ENCODE measurements at places on chromosomes 7 and 10.

GRCh38 chr7:18685971-18686370 is 190.4 kb downstream of the HDAC9 start:
- no peak for DNase-seq

- DNase-seq: no peak
These were observed 219.7 kb downstream of the MTERF1 start for GRCh38 chr7:91660734-91661356.

- DNase-seq: no peak
These were observed 13.5 kb downstream of the KCNH2 start for GRCh38 chr7:150964593-150965111.

- DNase-seq: no peak
These were observed 35.8 kb upstream of the ELN start for GRCh38 chr7:73992101-73992562.

DNA sequence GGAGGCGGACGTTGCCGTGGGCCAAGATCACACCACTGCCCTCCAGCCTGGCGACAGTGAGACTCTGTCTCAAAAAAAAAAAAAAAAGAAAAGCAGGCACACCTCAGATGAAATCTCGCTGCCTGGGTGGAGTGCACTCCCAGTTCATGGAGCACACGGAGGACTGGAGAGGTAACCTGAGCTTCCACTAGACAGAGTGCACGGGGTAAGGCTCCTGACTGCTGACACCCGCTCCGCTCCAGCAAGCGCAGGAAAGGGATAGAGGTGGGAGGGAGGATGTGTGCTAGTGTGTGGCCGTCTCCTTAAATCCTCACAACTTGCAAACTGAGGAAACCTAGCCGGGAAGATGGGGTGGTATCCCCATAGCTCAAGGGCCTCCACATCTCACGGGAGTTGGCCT is 50.8 kb downstream of the FAM53B start:
- no peak for DNase-seq

DNA sequence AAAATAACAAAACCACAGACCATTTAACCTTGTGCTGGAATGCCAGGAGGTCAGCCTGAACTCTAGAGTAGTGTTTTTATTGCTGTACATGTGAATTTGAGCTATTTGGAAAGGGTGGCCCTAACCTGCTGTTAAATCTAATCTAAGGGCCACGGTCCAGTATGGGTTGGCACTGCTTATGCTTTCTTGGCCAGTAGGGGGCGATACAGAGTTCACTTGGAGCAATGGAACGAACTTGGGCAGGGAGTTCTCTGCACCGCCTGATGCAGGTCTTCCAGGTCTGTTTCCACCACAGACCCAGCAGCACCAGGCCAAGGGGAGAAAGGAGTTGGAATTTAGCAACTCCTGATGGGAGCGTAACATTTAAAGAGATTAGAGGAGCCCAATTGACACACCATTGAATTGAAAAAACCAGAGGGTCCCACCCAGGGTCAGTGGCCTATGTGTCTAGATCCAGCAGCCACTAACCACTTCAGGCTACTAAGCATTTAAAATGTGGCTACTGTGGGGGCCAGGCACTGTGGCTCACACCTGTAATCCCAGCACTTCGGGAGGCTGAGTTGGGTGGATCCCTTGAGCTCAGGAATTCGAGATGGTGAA is 75.7 kb upstream of the EFCAB10 start:
- peak; percentile 53 for DNase-seq

DNA sequence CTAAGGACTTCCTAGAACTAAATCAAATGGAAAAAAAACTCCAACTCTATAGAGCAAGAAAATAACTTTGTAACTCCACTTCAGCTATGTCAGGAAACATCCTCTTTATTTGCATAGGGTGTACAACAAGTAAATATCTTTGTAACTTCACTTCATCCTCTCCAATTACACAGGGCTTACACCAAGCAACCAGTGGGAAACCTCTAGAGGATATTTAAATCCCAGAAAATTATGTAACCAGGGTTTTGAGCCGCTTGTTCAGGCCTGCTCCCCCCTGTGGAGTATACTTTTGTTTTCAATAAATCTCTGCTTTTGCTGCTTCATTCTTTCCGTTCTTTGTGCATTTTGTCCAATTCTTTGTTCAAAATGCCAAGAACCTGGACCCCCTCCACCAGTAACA is 22.2 kb downstream of the LIPJ start:
- no peak for DNase-seq

DNA sequence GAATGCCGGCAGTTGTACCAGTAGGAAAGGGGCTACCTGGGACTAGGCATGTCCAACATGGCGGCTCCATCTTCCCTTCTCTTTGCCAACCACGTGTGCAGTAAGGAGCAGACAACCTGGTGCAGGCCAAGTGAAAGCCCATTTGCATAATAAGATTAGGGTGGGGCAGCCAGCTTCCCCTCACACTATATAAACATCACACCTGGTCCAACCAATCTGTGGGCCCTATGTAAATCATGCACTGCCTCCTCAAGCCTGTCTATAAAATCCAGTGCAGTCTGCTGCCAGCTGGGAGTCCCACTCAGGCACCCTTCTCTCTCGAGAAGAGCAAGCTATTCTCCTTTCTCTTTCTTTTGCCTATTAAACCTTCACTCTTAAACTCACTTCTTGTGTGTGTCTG is 429.3 kb downstream of the CALN1 start:
- DNase-seq: no peak

DNA sequence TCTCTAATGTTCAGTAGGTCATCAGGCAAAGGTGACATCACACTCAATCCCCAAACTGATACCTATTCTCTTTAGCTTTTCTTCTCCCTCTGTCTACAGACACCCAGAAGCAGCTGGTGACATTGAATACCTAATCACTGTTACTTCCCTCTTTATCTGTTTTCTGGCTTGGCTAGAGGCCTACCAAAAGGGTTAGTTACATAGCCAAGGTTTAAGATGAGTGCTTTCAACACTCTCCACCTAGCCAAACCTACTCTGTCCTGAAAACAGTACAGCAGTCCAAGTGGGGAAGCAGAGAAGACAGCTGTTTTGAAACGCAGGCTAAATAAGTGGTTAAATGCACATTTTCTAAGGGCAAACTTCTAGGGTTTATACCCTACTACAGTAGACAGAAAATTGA is 39.4 kb downstream of the CCNJ start:
- DNase-seq: no peak

DNA sequence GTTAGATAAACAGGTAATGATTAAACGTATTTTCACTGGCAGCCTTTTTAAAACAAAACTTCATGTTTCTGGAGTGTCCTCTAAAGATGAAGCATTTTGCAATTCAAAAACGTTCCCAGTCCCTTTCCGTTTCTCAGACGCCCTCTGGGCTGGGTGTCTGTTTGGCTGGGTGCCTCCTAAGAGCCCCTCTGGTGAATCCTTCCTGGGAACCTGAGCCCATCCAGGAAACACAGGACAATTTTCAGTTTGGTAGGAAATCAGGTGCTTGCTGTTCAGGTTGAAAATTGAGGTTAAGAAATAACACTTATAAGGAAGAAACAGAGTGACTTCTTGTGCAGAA is 76.7 kb downstream of the CHN2 start:
- DNase-seq: no peak

DNA sequence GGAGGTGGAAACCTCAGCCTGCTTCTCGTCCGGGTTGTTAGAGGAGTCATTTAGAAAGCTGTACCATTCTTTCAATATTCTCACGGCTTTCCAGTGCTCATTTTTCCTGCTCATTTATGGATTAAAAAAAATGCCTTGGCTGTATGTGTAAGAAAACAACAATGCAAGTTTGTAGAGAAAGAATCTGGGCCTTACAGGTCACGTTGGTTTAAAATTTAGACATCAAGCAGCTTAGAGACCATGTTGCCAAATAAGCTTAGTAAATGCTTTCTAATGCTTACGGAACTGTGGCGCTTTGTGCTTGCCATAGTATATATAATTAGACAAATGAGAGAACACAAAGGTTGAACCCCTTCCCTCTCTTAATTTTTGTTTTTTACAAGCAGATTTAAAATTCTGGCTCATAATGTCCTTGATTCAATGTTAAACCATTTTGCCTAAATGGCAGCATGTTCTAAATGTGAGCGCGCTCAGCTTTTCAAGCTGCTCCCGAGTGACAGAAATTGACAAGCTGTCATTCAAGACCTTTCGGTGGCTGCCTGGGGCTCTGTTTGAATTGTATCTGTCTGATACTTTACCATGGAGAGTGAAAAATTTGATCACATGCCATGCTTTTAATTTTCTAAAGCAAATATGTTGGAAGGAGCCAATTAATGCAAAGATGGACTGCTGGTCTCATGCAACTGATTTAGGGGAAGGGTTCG is 1.1 kb downstream of the ARMS2 start:
- DNase-seq: no peak

DNA sequence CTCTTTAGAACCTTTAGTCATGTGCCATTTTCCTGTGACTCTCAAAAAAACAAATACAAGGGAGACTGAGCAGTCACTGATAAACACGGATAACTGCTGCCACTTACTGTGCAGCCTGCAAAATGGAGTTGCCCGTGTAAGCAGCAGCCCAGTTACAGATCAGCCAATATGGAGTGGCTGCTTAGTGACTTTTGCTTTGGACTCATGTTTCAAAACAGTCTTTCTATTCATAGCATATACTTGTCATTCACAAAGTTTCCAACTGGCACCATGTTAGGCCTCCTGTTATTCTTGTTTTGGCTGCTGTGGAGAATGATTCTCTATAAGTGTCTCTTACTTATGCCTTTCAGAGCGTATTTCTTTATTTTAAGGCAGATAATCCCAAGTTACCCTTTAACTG is 3.0 kb downstream of the FAM204A start:
- DNase-seq: no peak

DNA sequence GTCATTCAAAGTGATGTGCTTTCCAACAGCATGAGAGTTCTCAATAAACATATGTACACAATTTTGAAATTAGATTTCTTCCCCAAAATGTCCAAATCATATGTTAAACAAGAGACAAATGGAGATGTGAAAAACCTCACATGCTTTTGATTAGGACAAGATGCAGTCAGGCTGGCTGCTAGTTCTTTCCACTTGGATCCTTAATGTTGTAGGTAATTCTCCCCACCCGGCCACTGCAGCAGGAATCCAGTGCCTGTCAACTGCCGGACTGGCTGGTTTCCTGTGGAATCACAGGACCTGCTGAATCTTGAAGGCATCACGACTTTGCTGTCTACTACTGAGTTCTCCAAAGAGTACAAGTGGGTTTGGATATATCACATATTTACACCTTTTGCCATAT is 138.6 kb upstream of the AKR1E2 start:
- DNase-seq: no peak

DNA sequence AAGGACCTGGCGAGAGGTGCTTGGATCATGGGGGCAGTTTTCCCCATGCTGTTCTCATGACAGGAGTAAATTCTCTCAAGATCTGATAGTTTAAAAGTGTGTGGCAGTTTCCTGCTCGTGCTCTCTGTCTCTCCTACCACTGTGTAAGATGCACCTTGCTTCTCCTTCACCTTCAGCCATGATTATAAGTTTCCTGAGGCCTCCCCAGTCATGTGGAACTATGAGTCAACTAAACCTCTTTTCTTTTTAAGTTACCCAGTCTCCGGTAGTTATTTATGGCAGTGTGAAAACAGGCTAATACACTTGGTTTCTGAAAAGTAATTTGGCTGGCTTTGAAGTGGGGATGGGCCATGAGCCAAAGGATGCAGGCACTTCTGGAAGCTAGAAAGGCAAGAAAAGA is 268.0 kb upstream of the KAT6B start:
- no peak for DNase-seq

- DNase-seq: no peak
These were observed 149.8 kb downstream of the AMPH start for GRCh38 chr7:38481401-38481800.

DNA sequence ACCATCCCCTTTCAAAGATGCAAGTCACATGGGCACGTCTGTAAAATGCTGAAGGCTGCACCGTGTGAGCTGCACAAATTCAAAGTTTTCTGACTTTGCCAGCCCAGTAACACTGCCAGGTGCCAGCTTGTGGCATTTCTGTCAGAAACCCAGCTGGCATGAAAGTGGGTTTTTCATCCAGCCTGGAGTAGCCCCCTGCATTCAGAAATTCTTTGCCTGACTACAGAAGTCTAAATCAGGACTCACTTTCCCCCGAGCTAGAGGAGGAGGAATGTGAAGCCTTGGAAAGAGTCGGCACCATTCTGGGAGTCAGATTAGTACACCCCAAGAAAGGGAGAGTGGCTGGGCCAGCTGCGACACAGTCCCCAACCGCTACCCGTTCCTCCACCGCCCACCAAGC is 56.7 kb upstream of the EN2 start:
- DNase-seq: no peak

GRCh38 chr10:662223-662605 is 27.3 kb downstream of the DIP2C start:
- no peak for DNase-seq

DNA sequence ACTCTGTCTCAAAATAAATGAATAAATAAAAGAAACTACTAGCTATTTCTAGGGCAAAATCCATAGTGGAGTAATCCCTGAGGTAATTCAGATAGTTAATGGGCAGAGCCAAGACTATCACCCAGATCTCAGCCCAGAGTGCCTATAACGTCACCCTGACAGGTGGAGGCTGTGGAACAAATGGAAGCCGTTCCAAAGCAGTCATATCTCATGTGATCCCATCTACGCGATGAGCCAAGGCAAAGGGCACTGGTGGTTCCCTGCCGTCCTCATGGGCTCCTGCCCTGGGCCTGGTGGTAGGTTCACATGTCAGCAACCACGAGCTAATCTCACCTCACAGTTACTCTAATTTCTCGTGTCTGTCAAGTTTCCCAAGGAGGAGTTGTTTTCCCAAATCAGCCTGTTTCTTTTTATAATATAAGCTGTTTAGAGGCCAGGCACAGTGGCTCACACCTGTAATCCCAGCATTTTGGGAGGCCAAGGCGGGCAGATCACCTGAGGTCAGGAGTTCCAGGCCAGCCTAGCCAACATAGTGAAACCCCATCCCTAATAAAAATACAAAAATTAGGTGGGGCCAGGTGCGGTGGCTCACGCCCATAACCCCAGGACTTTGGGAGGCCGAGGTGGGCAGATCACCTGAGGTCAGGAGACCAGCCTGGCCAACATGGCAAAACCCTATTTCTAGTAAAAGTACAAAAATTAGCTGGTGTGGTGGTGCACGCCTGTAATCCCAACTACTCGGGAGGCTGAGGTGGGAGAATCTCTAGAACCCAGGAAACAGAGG is 22.5 kb upstream of the ASCC1 start:
- no peak for DNase-seq

DNA sequence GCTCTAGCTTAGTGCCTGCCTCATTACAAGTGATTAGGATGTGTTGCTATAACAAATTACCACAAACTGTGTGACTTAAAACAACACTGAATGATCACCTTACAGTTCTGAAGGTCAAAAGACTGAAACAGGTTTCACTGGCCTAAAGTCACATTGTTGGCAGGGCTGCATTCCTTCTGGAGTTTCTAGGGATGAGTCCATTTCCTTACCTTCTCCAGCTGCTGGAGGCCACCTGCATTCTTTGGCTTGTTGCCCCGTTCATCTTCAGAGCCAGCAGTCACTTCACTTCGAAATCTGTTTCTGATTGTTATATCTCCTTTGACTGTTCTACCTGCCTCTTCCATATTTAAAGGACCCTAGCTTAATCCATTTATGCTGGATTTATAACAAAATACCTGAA is 69.4 kb upstream of the MTPN start:
- no peak for DNase-seq

- DNase-seq: no peak
These were observed 38.6 kb downstream of the FAS start for GRCh38 chr10:89029181-89029580.
